ENCODE measurements at places on chromosomes 4 and X.

GRCh38 chr4:71711044-71711984 is 72.6 kb downstream of the GC start:
- no peak for DNase-seq

DNA sequence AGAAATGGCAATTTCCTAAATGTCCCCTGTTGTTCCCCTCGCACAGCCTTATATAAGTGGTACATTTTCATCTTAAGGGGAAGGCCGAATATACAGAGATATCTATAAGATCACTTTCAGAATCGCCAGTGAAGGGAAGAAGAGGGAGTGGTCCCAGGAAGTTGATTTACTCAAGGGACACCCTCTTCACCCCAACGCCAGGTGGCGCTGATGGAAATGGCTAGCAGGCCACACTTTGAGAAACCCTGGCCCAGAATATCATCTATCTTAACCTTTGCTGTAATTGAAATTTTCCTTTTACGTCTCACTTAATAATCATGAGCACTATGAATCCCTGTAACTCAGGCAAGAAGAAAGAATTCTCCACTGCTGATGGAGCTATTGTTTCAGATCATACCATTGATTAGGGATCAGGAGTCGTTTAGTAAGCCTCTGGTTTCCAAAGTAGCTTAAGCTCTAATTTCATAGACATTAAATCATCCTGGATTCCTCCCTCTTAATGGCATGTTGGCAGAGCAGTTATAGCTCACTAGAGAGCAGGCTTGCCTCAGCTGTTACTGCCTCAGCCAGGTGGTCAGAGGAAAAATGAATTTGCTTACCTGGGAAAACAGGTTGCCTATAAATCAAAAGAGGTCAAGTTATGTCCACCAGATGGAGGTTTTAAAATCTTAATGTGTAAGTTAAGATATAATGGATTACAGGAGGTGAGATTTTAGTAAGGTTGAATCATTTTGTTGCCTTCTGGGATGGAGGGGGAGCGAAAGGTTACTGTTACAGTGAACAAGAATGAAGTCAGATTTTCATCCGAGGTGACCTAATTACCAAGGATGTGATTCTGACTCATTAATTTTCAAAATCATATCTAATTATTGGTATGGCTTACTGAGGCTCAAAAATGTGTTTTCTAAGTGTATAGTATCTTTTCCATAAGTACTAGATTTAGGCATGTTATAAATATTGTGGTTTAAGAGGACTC is 941.2 kb upstream of the TENM3 start:
- DNase-seq: no peak

DNA sequence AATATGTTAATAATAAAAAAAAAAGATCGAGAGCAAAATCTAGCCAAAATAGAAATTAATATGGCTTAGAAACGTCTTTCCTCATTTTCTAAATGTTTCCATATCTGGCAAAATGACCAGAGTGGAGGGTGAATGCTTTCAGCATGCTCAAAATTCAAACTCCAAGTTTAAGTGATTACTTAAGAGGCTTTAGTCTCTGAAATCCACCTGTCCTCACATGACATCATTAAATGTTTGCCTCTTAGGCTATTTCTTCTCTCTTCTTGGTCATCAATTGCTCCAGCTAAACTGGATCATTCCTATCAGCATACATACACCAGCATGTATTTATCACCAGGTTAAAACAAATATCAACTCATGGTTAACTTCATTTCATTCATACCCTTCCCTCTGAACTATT is 54.5 kb upstream of the ATXN3L start:
- DNase-seq: no peak

DNA sequence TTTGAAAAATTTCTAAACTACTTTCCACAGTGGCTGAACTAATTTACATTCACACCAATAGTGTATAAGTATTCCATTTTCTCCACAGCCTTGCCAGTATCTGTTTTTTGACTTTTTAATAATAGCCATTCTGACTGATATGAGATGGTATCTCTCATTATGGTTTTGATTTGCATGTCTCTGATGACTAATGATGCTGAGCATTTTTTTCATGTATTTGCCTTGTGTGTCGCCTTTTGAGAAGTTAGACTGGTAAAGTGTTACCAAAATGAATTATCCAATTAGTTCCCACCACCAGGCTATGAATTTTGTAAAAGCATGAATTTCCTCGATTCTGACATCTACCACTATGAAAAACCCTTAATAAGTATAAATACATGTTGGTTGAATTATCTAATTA is 242.2 kb upstream of the GK2 start:
- no peak for DNase-seq

DNA sequence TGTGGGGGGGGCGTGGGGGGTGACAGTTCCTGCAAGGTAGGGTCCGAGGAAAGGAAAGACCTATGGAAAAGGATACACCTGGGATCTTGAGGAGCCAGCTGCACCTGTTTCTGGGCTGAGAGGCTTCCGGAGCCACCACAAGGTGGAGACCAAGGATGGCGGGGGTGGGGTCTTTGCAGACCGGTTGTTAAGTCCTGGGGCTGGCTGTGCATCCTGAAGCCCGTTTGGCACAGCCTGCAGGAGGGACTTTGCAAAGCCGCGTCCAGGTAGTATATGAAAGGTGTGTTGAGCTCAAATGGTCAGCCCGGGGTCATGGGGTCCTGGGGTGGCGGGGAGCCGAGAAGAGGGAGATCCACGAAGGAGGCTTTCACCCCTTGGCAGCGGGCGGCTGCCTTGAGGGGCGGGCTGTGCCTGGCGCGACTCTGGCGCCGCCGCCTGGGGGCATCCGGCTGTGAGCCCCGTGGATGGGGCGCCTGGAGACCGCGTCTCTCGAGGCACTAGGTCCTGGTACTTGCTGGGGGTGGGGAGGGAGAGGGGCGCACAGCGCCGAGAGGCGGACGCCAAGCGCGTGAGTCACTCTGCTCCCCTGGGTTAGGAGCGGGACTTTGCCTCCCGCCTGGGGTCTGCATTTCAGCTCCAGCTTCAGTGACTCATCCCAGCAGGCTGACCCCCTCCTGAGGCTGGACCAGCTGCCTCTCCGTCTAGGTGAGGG is 58.2 kb upstream of the DYNLT3 start:
- no peak for DNase-seq

- no peak for DNase-seq
Measured at GRCh38 chrX:136825771-136826170, 45.0 kb upstream of the ARHGEF6 start.

DNA sequence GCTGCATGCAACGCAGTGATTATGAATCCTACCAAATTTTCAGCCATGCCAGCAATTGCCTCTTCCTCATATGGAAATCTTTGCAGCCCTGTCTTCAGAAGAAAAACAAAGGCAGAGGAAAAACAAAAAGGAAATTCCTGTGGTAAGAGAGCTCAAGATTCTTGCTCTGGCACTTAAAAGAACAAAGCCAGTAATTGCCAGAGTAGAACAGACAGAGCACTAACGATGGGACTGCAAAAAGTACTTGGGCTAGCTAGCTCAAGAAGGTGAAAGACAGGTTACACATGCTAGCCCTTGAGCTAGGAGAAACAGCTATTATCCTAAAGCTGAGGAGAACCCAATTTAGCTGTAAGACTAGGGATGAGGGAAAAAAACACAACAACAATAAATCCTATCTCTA is 582.3 kb downstream of the KCNIP4 start:
- DNase-seq: no peak

DNA sequence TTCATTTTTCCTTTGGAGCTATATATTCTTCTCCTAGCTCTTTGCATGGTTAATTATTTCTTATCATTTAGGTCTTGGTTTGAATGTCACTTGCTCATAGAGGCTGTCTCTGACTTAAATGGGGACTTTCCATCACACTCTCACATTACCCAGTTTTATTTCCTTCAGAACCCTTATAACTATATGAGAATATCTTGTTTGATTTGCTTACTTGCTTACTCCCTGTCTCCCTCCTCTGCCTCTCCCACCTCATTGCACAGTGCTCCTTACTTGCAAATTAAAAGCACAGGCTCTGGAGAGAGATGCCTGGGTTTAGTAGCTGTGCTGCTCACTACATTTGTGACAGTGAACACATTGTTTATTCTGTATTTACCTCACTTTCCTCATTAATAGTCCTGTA is 174.6 kb downstream of the SOWAHB start:
- no peak for DNase-seq

GRCh38 chr4:94390804-94391410 is 48.3 kb upstream of the HPGDS start:
- no peak for DNase-seq

DNA sequence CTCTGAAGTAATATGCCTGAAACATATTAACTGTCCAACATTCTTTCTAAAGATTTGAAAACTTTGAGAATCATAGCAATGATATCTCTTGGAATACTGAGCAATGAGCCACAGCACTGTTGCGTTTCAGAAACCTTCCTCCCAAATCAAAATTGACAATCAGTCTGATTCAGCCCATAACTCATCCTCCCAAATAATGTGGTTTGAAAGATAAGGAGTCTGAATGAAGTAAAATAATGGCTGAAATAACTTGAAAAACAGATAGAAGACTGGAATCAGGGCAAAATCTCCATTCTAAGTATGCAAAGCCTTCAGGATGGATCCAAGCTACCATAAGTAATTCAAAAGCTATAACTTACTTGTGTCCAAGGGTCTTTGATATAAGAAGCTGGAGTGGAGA is 98.6 kb upstream of the PLS3 start:
- no peak for DNase-seq

DNA sequence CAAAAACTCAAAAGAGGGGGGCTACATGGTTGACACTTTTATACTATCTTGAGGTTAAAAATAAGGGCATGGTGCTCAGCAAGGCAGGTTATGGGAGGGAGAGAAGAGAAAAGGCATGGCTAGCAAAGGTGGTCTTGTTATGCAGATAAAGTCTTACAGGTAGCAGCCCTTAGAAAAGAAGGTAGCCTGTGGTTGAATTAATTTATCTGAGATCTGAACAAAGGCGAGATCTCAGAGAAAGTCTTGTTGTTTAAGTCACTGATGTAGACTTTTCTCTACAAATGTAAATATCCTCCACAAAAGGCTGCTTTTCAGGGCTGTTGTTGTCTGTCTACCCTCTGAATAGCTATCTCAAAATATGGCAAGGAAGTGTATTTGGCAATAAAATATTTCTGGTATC is 1250.4 kb downstream of the PCDH18 start:
- no peak for DNase-seq

DNA sequence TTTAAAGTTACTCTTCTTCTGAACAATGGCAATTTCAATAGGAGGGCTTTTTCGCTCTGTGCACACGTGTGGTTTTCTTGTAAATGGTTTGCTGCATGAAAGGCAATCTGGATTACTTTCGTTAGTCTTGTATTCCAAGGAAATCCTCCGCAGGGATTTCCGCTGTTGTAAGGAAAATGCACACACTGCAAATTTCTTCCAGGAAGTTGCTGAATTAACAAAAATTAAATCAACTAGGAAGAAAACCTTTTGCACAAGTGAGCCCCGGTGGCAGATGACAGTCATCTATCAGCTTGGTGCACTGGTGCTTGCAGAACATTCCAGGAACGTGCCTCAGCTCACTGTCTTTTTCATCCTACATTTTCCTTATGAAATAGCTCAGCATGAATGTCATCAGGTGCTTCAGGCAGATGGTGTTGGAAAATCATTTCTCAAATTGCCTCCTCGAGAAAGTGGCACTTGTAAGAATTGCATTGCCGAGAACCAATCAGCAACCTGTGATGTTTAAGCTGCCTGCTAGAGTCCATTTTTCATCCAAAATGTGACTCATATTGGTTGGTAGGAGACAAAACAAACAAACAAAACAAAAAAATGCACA is 272.4 kb upstream of the VCX start:
- DNase-seq: no peak

DNA sequence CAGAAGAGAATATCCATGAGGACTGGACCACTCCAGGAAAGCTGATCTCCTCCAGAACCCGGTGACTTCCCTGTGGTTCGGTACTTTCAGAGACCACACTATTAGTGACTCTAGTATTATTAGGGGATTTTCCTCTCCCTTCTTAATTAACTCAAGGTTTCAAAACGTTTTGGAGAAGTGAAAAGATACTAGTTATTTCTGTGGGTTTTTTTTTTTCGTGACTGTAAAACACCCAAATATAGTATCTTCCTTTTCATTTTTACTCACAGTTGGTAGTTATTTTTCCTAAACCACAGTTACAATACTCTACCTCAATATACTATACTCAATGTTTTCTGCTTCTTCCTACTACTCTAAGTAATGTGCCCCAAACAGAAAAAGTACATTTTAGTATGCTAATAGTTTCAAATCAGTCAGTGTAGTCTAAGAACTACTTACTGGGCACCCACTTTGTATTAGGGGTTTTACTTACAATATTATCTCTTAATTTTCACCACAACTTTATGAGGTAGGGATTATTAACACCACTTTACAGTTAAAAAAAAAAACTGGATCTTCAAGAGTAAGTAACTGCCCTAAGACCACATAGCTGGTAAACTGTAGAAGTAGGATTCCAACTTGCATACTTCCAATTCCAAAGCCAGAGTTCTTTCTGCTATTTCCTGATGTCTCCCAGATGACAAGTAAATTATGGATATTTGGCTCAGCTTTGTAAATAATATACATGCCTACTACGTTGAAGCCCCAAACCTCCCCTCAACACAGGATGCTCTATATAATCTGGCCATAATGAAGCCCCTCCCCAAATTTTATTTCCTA is 45.0 kb downstream of the SLC9A7 start:
- no peak for DNase-seq

GRCh38 chr4:139639654-139640053 is 26.0 kb upstream of the MGST2 start:
- no peak for DNase-seq

DNA sequence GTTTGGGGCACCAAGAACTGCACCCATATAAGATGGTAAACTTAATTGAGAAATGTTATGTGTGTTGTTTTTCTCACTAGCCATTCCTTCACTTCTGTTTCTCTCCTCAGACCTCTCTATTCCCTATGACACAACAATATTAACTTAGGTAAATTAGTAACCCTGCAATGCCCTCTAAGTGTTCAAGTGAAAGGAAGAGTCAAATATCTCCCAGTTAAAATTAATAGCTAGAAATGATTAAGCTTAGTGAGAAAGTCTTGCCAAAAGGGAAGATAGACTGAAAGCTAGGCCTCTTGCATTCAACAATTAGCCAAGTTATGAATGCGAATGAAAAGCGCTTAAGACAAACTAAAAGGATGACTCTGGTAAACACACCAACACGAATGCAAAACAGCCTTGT is 132.9 kb upstream of the KLF8 start:
- DNase-seq: peak; percentile 46

DNA sequence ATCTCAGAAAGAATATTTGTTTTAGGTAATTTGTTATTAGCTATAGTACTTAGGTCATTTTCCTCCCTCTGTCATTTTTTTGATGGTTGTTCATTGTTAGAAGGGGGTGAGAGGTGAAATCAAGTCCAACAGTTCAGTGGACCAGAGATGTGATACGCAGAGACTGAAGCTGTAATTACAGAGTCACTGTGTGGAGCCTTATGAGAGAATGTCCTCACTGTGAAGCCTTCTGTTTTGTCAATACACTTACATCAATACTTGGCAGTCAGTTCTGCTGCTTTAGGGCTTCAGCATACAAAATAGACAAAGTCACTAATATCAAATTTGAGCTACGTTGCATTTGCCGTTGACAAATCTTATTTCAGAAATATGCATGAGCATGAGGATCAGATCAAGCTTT is 692.5 kb downstream of the C4orf33 start:
- no peak for DNase-seq

Measured in epithelial cell of proximal tubule (primary cell).